Stimulated activated CD8-positive, alpha-beta memory T cell treated with anti-CD3 and anti-CD28 coated beads, Interleukin-4, amount 100 ng/mL, for 4 hours (primary cell): ENCODE measurements at places on chromosomes 2 and 18.

DNA sequence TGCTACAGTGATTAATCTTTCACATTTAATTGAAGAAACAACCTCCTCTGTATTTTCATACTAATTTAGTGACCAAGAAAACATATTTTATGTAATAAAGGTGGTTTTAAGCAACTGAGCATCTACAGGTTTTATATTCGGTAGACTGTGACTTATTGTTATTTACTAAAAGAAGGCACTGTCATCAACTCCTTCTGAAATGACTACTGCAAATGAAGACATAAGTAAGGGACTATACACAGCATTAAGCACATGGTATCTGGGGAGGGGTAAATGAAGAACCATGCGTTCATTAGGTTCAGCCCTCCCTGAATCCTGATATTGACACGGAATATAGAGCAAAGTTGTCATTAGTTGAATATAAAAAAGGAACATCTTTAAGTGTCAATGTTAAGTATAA, 4.3 kb downstream of the CDH20 start:
- DNase-seq = no peak

DNA sequence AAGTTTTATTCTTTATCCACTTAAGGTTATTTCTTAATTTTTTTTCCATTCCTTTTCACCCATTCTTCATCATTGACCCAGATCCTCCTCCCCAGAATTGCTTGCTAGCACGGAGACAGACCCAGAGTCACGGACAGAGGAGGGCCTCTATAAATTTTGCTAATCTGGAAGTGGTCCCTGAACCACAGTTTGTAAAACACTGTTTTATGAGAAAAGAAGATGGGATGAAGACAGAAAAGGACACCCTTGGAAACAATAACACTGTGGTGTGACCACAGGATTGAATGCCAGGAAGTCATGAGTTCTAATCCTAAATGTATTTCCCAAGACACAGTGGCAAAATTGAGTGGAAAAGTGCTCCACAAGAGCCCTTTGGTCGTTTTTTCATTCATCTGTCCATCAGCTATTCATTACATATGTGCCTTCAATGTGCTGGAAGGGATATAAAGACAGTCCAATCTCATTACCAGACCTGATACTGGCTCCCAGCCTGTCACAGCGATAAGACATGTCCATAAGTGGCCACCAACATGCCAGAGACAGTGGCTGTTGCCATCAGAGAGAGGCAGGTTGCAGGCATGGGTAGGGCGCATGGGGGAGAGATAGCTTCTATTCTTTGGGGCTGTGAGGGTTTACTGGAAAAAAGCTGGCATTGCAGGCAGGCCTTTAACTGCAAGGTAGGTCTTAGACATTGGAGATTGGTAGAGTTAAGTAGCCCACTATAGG, 175.2 kb upstream of the ALPP start:
- DNase-seq = no peak

DNA sequence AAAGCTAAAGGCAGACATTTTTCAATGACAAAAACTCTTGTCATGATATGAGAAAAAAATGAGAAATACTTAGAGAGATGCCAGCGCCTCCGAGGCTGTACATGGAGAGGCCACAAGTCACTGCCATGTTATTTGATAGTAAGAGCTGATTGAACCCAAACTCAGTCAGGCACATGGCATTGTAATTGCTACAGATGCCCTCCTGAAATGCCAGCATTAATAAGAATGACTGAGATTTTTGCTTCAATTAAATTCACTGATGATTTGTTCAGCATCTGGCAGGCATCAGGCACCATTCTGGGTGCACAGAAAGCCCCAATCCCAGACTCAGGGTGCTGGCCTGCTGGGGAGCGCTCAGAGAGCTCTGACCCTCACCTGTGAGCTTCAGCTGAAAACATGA, 129.0 kb upstream of the PXDN start:
- DNase-seq = no peak

DNA sequence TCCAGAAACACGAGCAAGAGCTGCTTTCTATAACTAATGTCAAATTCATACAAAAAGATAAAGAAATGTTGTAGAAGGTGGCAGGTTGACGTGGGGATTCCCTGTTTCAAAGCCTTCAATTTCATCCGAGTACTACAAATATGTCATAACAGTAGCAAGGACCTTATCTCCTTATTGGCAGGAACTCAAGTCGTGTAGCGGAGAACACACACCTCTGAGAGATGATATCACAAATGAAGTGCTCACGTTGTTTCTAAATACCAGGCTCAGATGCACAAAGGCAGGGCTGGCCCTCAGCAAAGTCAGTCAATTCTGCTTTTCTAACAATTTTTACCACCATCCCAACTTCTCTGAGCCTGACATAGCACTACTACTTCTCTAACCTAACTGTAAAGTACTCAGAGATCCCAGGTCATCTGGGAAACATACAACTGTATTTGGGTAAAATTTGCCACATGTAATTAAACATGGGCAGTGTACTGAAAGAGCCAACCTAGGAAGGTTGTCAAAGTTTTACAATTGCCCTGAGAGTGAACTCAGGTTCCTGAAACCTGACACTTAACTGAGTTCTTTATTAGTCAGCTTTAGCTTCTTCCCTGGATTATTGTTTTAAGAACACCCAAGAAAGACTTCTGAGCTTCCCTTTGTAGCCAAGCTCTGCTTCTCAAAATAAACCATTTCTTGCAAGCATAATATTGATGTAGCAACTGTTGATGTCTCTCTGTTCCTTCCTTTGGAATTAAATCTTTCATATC, 813.7 kb upstream of the ACVR2A start:
- DNase-seq = no peak

DNA sequence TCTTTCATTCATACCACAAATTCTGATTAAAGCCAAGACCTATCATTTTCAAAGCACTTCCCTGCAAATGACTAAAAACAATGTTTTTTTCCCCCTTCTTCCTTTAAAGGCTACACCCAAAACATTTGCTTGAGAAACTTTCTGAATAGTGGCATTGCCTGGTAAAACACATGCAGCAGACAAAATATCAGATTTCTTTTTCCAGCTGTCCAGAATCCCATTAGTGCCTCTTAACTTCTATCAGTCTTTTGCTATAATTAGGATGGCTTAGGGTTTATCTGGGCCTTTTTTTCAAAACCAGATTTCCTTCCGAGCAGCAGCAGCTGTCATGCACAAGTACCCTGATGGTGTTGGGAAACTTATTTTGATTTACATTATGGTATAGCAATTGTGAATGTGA, 50.6 kb downstream of the ALPK2 start:
- DNase-seq = no peak

GRCh38 chr2:26034637-26034992, 731 bp downstream of the RAB10 start:
- no peak for DNase-seq

DNA sequence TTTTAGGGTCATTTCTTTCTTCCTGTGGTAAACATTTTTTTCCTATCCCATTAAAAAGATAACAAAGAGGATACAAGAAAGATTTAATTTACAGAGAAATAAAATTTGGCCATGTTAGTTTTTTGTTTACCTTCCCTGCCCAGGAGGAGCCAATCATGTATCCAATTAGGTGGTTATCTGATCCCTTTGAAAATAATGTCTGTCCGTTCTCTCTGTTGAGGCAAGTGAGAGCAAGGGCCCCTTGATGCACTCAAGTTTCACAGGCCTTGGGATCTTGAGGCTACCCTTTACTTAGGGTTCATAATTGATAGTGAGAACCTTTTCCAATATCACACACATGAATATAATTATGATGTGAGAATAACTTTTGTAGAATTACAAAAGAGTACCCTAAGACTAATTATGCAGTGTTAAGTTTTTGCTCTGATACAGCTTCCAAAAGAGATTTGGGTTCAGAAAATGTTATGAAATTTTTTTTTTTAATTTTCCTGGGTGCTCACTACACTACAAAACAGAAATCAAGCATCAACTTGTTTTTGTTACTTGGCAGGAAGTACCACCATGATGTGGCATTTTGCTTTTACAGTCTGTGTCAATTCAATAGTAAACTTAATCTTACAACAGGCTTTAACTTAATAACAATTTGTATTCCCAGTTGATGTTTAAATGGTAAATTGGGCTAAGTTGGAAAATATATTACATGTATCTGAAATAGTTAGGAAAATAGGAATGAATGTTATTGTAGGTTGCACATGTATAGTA, 42.0 kb downstream of the AFTPH start:
- no peak for DNase-seq

- no peak for DNase-seq
These were observed 27.1 kb downstream of the ADCY3 start for GRCh38 chr2:24892928-24893327.

DNA sequence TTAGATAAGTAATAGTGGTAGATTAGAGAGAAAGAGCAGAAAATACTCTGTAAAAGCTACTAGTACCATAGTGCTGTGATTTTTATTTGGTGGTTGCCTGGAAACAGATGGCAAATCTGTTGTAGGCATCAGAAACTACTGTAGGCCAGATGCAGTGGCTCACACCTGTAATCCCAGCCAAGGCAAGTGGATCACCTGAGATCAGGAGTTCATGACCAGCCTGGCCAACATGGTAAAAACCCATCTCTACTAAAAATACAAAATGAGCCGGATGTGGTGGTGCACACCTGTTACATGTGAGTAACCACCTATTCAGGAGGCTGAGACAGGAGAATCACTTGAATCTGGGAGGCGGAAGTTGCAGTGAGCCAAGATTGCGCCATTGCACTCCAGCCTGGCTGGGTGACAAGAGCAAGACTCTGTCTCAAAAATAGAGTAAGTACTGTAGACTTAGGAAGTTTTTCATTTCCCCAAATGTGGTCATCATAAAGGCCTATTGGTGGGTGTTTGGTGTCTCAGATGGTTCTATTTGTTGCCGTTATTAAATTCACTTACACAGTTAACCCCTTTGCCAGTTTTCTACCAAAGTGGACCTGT, 79.6 kb downstream of the SPTBN1 start:
- no peak for DNase-seq

DNA sequence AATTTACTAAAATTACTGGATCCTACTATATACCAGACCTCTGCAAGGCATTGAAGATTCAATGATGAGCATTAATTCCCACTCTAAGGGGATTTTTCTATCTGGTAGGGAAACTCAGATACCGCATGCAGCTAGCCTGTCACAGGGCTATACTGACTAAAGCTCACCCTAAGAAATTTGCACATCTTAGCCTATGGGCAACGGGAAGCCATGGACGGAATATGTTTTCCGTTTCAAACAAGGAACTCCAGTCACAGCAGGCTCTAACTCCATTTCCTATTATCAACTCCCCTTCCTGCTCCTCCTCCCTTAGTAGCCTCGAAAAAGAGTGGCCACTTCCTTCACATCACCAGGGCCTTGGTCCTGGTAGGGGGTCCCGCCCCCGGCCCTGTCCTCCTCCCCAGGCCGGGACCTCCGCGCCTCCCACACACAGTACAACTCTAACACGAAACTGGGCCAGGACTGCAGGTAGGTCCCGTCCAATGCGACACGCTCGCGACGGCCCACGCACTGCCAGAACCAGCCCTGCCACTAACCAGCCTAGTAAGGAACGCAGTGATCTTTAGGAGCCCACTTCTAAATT, 659 bp upstream of the COX5B start:
- DNase-seq = no peak

GRCh38 chr18:31840499-31840898, 79.8 kb upstream of the SLC25A52 start:
- DNase-seq = no peak

DNA sequence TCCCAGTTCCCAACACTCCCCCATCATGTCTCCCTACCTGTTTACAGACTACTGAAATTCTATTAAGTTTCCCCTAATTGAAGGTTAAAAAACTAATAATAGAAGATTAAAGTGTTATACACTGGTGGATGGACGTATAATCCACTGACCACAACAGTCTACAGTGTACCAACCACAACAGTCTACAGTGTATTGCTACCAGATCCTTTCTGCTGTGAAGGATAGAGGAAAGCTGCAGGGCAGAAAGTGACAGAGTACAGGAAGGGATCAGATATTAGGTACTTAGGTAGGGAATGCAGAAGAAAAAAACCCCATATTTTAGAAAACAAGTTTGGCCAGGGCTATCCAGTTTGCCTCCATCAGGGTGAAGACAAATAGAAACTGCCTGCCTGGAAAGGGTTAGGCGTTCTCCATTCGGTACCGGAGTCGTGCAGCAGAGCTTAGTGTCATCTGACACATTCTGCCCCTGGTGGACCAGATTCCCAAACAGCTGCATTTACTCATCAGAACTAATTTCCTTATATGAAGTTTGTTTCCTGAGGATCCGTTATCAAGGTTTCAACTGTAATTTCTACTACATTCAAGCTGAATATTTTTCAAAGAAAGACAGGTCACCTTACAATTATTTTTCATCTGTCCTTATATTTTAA, 49.9 kb downstream of the KLF7 start:
- DNase-seq = no peak

DNA sequence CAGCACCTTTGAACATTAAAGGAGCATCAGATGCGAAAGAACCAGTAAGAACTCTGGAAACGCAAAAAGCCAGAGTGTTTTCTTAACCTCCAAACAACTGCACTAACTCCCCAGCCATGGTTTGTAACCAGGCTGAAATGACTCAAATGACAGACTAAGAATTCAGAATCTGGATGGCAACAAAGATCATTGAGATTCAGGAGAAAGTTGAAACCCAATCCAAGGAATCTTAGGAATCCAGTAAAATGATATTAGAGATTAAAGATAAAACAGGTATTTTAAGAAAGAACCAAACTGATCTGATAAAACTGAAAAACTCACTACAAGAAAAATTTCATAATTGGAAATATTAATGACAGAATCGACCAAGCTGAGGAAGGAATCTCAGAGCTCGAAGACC, 116.7 kb downstream of the PTRHD1 start:
- no peak for DNase-seq

- no peak for DNase-seq
These were observed 9.8 kb upstream of the MALT1 start for GRCh38 chr18:58661423-58661822.

- DNase-seq = no peak
These were observed 8.8 kb upstream of the EIF2AK3 start for GRCh38 chr2:88636026-88636425.

DNA sequence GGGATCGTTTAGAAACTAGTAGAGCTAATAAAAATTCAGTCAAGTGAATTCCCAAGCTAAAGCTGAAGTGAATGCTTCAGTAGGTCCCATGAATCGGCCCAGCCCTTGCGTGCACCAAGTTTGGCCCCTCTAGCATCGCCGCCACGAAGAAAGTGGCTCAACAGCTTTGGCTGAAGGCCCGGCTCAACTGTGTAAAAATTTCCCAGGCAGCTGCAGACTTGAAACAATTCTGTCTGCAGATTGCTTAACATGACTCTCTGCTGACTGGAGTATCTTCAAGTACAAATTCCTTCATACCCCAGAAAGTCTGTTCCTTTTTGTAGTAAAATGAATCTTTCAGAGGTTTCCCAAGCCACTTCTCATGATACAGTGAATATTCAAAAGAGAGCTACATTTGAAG, 32.7 kb downstream of the ALMS1 start:
- DNase-seq = no peak

DNA sequence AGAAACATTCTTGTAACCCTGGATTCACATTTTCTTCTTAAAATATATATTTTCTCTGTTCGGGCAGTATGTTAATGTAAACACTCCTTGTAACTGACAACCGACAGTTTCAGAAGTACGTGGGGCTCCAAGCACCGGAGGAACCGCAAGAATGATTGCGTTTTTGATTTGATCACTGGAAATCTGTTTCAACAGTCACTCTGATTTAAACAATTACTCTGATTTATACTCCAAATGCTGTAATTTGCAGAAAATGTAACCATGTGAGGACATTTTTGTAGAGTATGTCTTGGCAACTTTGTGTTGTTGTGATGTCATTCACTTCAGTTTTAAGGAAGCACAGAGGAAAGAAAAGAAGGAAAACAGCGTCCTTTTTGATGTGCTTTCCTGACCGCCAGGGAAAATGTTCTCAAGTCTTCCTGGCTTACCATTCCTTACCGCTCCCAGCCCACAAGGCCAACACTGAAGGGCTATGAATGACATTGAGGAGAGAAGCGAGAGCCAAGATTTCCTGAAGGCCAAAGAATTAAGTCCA, 77.7 kb downstream of the APOB start:
- no peak for DNase-seq
